Left ventricle myocardium inferior (tissue), 1 donor: ENCODE measurements at places on chromosomes 3 and 15.
A peak's percentile ranks its signal among the peaks of the same experiment; 100 is the strongest.

GRCh38 chr3:171915275-171915674, 72.1 kb downstream of the TMEM212 start:
- no peak for DNase-seq

DNA sequence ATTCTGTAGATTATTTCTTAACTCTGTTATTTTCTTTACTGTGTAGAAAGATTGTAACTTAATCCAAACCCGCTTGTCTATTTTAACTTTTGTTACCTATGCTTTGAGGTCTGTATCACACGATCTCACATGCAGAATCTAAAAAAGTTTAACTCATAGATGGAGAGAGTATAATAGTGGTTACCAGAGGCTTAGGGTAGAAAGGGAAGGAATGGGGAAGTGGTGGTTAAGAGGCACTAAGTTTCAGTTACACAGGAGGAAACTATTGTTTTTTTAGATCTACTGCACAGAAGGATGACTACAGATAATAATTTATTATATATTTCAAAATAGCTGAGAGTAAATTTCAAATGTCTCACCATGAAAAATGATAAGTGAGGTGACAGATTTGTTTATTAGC, 515.2 kb downstream of the RSL24D1 start:
- no peak for DNase-seq

GRCh38 chr15:70466895-70467529, 296.3 kb downstream of the UACA start:
- DNase-seq = peak; percentile 46

- DNase-seq = no peak
Observed at GRCh38 chr3:23840521-23840920, 34.8 kb downstream of the UBE2E1 start.

DNA sequence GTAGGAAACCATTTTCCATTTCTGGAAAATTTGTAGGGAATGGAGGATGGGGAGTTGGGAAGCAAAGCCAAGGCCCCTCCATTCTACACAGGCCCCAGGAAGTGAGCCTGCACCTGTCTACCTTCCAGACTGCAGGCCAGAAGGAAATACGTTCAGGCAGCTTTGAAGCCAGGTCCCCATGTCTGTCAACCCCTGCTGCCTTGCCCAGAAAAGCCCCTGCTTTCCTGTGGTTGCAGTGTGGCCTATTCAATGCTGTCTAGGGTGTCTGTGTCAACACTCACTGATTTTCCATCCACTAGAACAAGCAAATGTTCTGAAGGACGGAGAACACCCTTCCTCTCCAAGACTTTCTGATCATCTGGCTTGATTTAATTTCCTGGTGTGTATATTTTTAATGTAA, 281.9 kb downstream of the TLE3 start:
- no peak for DNase-seq

DNA sequence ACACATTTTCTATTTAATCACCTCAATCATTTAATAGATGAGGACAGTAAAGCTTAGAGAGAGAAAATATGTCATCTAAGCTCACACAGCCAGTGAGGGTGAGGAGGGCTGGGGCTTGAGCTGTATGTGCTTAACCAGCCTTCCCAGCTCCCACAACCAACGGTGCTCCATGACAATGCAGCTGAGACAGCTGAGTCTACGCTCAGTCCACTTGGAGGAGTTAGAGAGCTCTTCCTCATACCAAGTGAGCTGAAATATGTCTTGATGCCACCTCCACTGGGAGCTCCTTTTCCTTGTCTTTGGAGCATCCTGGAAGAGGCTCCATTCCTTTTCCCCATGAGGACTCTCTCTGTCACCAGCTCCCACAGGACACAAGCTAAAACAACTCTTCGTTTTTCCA, 9.3 kb downstream of the HOMER2 start:
- DNase-seq = no peak

DNA sequence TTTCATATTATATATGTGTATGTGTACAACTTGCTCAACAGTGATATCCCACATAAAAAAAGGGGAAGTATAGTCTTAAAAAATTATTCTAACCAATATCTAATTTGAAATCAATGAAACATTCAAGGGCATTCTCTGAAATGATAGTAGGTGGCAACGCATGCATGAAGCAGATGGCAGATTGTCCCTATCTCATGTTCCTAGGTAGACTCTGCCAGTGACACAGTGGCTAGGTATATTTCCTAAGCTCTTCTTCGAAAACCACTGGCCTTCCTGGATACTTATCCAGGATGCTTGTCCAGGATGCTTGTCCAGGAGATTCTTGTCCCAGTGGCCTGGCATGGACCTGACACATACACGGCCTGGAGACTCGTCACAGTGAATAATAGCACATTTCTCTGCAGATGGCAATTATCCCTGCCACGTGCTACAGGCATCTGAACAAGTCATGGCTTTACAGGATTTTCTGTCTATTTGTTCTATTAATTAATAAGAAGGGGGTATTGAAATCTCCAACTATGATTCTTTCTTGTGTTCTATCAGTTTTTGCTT, 54.9 kb downstream of the OCA2 start:
- no peak for DNase-seq

DNA sequence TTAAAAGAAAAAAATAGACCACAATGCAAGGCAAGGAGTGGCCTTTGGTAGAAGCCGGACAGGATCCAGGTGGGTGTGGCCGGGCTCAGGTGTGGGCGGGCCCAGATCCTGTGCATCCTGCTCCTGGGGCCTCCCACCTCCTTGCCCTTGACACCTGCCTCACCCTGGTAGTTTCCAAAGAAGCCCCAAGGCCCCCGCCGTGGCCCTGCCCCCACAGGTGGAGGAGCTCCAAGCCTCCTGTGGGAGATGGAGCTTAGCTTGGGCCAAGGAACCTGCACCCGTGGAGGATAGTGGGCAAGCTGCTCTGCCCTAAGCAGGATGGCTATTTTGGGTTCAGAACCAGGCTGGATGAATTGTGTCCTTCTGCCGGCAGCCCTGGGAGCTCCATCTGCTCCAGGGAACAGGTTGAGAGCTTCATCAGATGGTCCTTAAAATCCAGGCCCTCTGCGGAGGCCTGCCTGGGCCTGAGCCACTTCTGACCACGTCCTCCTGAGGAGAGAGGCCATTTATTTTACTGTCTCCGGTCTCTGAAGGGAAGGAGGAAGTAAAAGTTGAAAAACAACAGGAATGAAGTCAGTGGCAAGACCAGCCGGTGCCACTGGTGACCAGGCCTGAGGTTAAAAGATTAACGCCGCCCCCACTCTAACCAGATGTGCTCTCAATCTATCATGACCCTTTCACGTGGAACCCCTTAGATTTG, 53.9 kb upstream of the KLF13 start:
- no peak for DNase-seq

DNA sequence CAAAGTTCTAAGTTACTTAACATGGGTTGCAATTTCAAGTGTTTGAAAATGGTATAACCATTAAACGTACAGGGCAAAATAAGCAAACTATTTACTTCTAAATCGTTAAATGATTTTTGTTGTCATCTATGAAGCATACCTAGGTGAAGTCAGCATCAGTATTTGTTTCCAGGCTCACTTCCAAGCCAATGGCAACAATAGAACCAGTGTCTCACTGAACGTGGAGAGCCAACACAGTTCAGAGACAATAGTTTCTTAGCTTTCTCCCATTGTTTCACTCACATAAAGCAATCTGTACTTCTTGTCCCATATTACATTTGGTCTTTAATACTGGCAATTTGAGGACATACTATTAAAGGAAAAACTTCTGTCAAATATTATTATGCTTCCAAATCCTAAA, 397.2 kb downstream of the MECOM start:
- DNase-seq = no peak

DNA sequence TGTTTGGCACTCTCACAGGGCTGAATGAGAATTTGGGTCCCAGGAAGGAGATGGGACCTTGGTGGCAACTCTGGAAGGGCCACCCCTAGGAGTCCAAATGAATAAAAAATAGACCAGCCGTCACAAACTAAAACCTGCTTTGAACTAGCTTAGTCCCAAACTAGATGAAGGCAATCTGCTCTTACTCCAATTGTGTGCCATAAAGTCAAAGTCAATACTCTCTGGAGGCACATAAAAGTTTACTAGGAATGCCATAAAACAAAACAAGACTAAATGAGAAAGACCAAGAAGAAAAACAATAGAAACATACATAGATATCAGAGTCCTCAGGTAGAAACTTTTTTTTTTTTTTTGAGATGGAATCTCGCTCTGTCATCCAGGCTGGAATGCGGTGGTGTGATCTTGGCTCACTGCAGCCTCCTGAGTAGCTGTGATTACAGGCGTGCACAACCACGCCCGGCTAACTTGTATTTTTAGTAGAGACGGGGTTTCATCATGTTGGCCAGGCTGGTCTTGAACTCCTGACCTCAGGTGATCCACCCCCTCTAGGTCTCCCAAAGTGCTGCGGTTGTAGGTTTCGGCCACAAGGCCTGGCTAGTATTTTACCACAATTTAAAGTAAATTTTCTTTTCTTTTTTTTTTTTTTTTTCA, 8.1 kb downstream of the GOLGA6L2 start:
- DNase-seq = no peak

DNA sequence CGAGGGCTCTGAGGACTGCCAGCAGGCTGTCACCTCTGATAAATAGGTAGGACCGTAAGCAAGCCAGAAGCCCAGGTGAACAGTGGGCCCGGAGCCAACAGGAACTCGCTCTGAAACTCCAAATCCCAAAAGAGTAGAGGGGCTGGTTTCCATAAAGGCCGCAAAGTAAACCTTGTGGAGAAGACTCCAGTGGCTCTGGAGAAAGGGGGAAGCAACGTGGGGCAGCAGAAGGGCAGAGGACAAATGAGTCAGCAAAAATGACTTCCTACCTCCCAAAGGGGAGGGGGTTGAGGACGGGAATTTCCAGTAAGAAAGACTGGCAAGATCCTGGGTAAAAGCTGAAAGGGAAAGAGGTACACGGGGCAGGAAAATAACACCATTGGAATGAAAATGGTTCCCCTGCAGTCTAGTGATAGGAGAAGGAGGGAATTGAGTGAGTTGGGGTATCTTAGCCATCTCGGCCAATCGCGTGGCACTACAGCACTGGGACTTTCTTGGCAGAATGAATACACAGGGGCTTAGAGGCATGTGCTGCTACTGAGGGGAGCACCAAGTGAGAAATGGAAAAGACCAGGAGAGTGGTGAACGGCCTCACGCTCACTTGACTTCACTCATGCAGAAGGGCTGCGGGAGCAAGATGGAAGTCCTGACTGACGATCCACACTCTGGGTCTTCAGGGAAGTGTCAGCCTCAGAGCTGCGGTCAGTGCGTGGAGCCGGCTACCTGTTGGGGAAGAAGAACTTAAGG, 33.2 kb downstream of the BMF start:
- no peak for DNase-seq

DNA sequence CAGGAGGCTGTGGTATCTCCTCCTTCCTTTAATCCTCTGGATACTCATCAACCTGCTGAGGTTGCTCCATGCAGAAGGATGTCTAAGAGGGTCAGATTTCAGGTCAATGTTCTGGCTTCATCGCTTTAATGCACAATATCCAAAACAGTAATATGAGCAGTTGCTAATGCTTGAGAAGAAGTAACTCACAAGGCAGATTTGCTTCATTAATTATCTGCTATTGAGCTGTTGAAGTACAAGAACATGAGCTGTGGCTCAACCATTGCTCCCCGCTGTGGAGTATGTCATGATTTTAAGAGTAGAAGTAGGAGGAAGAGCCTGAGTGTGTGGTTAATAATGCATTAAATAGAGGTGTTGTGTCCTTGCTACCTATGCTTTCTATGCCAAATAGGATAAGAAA, 1412.9 kb upstream of the ALCAM start:
- DNase-seq = no peak

- no peak for DNase-seq
Observed at GRCh38 chr3:12351145-12351544, 62.3 kb downstream of the PPARG start.

GRCh38 chr3:132679911-132680310, 19.8 kb downstream of the UBA5 start:
- no peak for DNase-seq

GRCh38 chr15:39752991-39753390, 29.6 kb downstream of the FSIP1 start:
- no peak for DNase-seq

GRCh38 chr3:69370901-69371301, 15.0 kb downstream of the FRMD4B start:
- DNase-seq = no peak

GRCh38 chr15:57314221-57314620, 62.1 kb upstream of the CGNL1 start:
- no peak for DNase-seq

DNA sequence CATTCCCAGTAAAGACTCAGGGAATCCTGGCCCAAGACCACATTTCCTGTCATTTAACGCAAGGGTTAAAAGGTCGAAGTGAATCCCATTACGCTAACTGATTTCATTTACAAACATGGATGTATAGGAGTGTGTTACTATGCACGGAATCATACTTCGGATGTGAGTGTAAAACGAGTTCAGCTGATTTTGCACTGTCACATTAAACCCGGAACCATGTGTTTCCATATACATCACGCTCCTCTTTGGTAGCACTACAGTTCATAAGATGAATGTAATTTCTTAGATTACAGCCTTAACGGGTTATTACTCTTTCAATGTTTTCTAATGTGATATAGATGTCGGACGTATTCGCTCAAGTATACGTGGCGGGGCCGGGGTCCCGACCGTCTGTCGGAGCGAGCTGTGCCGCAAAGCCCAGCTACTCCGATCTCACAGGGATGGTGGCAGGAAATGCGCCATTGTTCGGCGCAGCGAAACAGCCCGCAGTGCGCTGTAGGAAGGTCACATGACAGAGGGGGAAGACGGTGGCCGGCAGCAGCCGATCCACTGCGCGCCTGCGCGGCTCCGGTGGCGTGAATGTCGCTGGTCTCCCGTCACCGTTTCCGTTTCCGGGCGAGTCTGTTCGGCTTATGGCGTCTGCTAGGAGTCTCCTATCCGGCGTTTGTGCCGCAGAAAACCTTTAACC, 97.3 kb downstream of the NPAP1 start:
- peak; percentile 69 for DNase-seq

DNA sequence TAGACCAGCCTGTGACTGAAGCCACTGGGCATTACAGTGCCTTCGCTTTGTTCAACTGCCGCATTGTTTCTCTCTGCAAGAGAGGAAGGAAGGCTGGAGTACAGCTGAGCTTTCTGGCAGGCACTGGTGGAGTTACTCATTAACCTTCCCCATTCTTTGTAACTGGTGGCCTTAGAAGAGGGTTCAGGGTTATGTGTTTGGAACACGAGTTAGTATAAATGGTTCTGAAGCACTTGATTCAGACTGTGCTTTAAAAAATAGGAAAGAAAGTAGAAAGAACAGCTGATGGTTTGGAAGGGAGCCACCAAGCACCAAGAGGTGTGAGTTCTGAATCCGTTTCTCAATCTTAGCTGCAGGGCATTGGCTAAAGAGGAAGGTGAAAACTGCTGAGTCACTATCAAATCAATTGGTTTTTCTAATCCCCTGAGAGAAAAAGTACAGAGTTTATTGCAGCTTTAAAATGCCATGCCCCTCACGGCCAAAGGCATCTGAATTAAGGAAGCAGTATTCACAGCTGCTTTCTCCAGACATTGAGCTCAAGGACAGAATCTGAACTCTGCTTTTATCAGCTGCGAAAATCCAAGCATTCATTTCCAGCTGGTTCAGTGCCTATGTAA, 3.6 kb downstream of the HGD start:
- DNase-seq = no peak
